Activated gamma-delta T cell treated with Interleukin-2 at 50 U/mL for 16 hours (primary cell): ENCODE measurements at places on chromosomes 7 and 10.

GRCh38 chr7:27154901-27155815 lies 1.3 kb downstream of the HOXA7 start:
- no peak for DNase-seq

DNA sequence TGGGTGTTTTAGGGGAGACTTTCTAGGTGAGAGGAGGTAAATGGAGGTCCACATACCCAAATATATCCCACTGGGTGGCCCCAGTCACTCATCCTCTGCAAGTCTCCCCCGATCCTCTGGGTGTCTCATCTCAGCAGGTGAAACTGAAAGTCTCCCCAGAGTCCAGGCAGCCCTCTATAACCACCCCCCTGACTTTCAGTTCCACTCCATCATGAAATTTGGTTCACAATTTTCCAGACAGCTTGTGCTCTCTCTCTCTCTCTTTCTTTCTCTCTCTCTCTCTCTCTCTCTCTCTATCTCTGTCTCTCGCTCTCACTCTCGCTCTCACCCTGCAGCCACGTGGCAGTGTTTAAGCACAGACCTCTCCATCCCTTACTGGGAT lies 56.7 kb upstream of the ELN start:
- DNase-seq, result no peak

DNA sequence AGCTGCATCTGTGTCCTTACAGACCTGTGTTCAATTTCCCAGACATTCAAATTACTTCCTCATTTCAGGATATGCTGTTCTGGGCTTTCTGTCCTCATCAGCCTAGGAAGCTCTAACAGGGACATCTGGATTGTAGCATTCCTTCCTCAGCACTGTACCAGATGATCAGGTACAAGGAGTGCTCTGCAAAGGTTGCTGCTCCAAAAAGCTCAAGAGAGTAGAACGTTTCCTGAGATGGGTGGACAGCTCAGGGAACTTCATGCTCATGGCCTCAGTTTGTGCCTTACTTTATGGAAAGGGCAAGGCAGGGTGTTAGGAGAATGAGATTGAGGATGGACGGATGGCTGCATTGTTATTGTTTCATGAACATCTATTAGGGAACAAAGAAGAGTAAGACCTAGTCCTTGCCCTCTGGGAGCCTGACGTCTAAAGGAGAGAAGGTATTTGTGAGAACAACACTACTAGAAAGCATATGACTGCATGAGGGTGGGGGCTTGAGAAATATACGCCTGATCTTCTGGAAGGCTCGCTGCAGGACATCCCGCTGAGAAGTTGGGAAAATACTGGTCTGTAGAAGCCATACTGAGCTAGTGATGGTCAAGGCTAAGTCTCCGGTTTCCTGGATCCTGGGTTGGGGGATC lies 10.5 kb upstream of the ZNF212 start:
- DNase-seq, result no peak

GRCh38 chr7:91351374-91351773 lies 87.1 kb downstream of the FZD1 start:
- no peak for DNase-seq

DNA sequence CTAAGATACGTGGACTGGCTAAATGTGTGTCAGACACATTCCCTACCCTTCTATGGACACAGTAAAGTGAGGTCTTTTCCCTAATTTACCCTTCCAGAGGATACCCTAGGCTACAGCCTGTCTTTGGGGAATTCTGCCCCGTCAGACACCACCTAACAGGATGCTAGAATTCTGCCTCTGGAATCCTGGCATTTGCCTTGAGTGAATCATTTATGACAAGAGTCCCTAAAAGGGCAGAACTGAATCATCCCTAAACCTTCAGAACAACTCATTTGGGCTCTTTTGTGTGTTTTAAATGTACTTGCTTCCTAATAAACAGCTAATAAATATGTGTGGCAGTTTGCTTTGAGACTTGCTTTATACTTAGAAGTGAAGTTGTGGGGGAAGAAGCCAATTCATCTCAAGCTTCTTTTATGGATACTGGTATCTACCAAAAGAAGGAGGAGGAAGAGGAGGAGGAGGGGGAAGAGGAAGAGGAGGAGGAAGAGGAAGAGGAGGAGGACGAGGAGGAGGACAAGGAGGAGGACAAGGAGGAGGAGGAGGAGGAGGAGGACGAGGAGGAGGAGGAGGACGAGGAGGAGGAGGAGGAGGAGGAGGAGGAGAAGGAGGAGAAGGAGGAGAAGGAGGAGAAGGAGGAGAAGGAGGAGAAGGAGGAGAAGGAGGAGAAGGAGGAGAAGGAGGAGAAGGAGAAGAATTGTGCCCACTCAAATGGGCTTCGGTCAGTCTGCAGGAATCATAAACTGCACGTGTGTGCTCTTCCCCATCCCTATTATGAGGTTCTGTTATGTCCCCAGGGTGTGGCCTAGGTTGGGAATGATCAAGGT lies 27.1 kb downstream of the PARP12 start:
- DNase-seq, result no peak

DNA sequence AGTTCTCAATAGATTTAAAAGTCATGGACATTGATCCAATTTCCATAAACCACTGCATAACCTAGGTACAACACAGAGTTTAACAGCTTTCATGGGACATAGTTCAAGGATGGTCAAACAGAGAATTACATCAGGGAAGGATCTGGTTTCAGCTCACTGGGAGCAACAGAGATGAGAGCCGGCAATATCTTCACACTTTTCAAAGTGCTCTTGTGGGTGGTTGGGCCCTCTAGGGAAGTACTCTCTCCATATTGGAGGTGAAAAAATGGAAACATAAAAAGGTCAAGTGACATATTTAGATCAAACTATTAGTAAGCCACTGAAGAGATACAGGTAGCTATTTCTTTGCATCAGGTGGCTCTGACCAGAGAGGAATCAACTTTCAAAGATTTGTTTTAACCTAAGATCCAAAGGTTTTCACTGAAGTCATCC lies 61.8 kb upstream of the LRRN3 start:
- DNase-seq, result no peak

- DNase-seq, result no peak
These were observed 9.4 kb upstream of the IMMP2L start for GRCh38 chr7:111571720-111572119.

- no peak for DNase-seq
These were observed 8.9 kb upstream of the C7orf33 start for GRCh38 chr7:148581624-148582023.

DNA sequence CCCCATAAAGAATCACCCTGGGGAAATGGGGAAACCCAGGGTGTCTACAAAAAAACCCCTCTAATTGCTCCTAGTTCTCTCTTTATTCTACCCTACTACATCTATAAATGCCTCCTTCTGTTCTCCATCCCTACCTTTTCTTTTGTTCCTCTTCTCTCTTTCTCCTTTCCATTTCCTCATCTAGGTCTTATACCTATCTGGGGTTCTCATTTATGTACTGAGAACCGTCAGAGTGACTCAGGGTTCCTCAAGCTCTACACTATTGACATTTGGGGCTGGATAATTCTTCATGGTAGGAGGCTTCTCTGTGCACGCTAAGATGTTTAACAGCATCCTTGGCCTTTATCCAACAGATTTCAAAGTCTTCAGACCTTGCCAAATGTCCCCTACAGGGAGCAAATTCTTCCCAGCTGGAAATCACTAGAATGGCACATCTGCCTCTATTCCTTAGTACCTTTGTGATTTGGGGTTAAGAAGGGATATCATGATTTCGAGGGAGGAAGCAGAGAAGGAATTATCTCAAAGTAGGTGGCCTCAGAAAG lies 137.4 kb upstream of the PTN start:
- no peak for DNase-seq

DNA sequence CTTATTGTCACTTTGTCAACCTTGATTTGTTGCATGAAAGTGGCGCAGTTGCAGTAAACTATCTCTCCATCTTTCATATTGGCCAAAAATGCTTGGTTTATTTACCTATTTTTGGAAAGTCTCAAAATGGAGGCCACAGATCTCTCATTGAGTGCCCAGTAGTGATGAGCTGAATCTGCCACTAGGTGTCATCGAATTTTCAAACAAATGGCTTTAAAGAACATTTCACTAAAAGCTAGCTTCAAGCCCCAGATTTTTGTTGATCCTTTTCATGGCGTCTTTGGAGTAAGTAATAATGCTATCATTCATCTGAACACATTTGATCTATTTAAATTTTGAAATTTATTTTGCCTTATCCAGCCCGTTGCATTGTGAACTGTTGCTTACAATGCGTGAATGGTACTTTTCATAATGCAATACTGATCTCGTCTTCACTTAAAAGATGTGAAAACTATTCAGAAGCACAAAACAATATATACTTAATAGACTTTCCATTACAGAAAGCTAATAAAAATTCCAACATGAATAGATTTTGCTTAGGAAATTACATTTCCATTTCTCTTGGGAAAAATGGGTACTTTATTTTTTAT lies 236.2 kb downstream of the DNAJB9 start:
- no peak for DNase-seq

DNA sequence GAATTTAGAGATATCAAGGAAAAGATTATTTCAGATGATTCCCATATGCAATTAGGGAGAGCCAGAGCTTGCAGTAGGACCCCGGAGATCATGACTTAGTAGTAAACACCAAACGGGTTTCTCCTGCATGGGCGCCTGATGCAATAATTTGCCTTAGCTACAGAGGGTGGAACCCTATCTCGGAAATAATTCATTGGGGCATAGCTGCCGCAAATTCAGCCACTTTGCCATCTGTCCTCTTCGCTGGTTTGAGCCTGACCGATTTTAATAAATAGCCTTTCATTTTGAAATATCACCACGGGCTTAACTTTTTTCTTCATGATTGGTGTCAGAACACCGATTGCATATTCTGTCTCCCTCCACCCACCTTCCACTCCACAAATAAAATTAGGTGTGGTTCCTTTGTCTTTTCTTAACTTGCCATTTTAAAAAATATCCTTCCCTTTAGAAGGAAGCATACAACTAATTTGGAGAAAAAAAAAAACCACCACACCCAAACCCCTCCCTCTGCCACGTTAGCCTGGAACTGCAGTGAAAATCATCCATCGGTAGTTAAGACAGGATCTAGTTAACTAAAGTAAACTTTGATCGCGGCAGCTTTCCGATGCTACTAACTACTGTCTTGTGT lies 1.4 kb downstream of the GARS1 start:
- no peak for DNase-seq

DNA sequence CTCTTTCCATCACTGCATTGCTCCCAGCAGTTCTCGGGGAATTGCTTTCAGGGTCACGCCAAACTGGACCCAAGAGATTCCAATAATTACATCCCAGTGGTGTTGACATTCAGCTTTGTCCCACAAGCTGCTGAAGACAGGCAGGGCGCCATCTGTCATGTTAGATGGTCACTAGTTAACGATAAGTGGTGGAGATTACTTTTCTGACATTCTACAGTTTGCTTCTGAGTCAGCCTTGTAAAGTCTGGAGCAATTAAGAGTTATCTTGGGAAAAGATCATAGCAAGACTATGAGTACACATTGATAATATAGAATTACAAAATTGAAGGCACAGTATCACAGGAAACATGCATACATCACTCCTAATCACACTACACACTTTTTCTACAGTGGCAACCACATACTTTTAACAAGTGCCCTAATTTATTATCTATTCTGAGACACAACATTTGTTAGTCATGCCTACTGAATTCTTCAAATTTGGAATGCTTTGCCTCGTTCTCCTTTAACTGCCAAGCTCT lies 41.9 kb downstream of the SEMA3C start:
- DNase-seq, result no peak

DNA sequence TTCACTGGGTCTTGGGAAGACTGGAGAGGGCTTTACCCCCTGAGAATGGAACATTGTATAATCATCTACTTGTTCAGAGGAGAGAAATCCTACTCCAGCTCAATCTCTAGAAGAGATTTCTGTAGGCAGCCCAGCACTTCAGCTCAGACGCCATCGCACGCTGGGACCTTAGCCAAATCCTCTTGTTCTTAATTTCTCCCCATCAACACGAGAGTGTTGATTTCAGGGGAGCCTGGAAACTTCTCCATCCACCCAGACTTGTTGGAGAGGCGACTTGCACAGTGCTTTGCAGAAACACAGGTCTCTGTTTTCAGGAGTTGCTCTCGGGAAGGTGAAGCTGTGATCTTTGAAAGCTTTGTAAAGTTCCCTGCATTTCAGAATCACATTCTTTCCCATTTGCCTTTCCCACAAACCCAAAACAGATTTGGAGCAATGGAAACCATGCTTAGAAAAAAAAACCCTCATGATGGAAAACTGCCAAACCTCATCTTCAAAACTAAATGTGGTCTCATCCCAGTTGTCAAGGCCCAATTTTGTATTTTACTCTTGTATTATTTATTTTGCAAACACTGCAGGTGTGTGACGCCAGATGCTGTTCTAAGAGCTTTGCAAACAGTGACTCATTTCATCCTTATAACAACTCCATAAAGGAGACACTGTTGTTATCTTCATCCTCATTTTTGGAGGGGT lies 60.9 kb downstream of the CALML3 start:
- DNase-seq, result no peak

- DNase-seq, result no peak
These were observed 9.3 kb downstream of the NOD1 start for GRCh38 chr7:30469303-30469702.

- no peak for DNase-seq
These were observed 79.6 kb downstream of the PTEN start for GRCh38 chr10:87942884-87943527.

GRCh38 chr10:110456523-110457091 lies 41.1 kb upstream of the DUSP5 start:
- DNase-seq, result no peak

DNA sequence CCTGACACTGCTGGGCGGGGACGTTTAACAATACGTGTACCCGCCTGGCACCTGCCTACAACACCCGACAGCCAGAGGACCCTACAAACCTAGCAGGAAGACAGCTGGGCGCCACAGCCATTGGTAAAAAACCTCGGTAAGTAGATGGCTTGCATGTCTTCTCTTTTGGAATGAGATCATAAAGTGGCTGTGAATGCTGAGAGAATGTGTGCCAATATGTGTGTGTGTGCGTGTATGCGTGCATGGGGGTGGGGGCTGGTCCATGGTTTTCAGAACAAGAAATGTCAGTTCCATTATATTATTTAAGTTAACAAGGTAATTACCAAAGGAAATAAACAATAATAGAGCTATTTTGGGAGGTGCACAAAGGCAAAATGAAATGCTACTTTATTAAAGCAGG lies 39.2 kb downstream of the PAPOLB start:
- DNase-seq, result no peak

DNA sequence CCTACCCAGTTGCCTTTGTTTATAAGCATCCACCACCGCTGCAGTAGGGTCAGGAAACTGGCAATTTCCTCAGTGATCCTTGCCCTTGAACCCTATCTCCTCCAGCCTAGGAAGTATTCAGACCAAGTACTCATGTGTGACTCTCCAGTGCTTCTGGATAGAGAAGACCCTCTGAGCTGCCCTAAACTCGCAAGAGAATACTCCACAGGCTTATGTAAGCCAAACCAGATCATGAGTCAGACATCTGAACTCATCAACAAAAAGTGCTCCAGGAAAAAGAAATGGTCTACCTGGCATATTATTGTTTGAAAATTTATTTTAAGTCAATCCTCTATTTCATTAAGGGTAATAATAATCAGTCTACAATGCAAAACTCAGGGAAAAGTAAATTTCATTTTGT lies 101.3 kb downstream of the KAT6B start:
- no peak for DNase-seq
